GM13976 (cell line): ENCODE measurements at places on chromosomes 7 and 10.

- DNase-seq, result no peak
Observed at GRCh38 chr10:77299320-77299719, 338.3 kb downstream of the KCNMA1 start.

- no peak for DNase-seq
Observed at GRCh38 chr7:155119801-155120382, 49.8 kb downstream of the HTR5A start.

- DNase-seq, result no peak
Observed at GRCh38 chr7:66507764-66508296, 120.9 kb upstream of the KCTD7 start.

DNA sequence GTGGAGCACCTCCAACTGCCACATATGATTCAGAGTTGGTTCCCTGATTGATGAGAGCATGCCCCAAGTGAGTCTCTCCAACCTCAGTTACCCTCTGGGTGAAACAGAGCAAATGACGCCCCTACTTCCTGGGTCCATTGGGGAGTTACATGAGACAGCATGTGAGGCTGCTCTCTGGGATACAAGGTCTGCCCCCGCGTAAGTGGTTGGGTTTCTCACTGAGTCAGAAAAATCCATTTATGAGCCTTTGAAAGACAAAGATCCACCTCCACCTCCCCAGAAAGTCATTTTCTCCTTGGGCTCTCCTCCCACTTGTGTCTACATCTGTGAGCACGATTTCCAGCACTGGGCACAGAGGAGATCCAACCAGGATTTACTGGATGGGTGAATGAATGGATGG, 70.7 kb upstream of the DNAAF5 start:
- no peak for DNase-seq

GRCh38 chr7:98335411-98335977, 54.0 kb downstream of the BRI3 start:
- no peak for DNase-seq

- DNase-seq, result no peak
Observed at GRCh38 chr7:45911311-45911710, 9.8 kb downstream of the IGFBP3 start.

GRCh38 chr10:131973160-131973951, 8.4 kb downstream of the BNIP3 start:
- no peak for DNase-seq

GRCh38 chr7:56083150-56083785, 9.5 kb downstream of the PHKG1 start:
- no peak for DNase-seq

- DNase-seq, result no peak
Observed at GRCh38 chr7:153327683-153328082, 568.1 kb downstream of the ACTR3B start.
